Camera-type eye (tissue), 1 donor: ENCODE measurements at places on chromosomes 6 and 20. TPM values are rescaled to one million over a fixed set of nuclear protein-coding genes. Genes with fewer than 3 reads are reported as not detected.

The RIPOR2 gene
- 23.1 TPM for total RNA-seq

The CST5 gene
- total RNA-seq, result not detected

The SLC22A16 gene
- 0.82 TPM for total RNA-seq

The PTGIS gene
- total RNA-seq, result 17.7 TPM

The PLEKHG1 gene
- total RNA-seq, result 66.2 TPM

The DDX39B gene
- total RNA-seq, result 327 TPM

The GPLD1 gene
- 10.9 TPM for total RNA-seq

The FAM135A gene
- total RNA-seq, result 98.3 TPM

The DNAH8 gene
- total RNA-seq, result 0.27 TPM

The SLC13A3 gene
- total RNA-seq, result 10.1 TPM

The SOD2 gene
- 126 TPM for total RNA-seq

The XKR7 gene
- total RNA-seq, result 8.2 TPM

The MTFR2 gene
- total RNA-seq, result 1.1 TPM

The RIPPLY2 gene
- 2.7 TPM for total RNA-seq

The C6orf141 gene
- total RNA-seq, result 0.77 TPM

The CDK5RAP1 gene
- 36.7 TPM for total RNA-seq

The GINM1 gene
- total RNA-seq, result 55.9 TPM

The OR2H2 gene
- total RNA-seq, result not detected

The SCGN gene
- total RNA-seq, result 0.82 TPM

The ZFP57 gene
- not detected for total RNA-seq

The FAXC gene
- 13.9 TPM for total RNA-seq

The TULP4 gene
- 771 TPM for total RNA-seq

The RSPO4 gene
- 0.66 TPM for total RNA-seq

The KIF3B gene
- 43.5 TPM for total RNA-seq

The SESN1 gene
- 66.5 TPM for total RNA-seq

The CTCFL gene
- 0.27 TPM for total RNA-seq

The RGS17 gene
- 17.1 TPM for total RNA-seq

The GRM4 gene
- total RNA-seq, result 8.1 TPM
